Kidney tubule cell (primary cell): ENCODE measurements at places on chromosomes 4 and X.
A peak's percentile ranks its signal among the peaks of the same experiment; 100 is the strongest.

GRCh38 chr4:5870701-5871100 is 22.2 kb downstream of the CRMP1 start:
- DNase-seq: no peak

DNA sequence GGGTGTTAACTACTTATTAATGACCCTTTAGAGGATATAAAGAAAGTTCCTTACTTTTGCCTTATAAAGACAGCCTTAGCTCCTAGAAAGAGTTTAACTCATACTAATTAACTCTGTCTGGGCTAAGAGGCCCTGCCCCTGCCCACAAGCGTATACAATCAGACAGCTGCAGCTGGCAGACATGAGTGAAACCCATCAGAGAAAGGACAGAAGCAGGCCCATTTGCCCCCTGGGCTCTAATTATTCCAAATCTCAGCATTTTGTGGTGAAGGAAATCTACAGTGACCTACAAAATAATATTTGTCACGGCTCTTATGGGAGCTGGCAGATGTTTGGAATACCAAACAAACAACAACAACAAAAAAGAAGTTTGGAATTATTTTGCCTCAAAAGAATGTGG is 71.8 kb downstream of the CHRDL1 start:
- no peak for DNase-seq

GRCh38 chr4:163878336-163879121 is 384.0 kb downstream of the TMA16 start:
- DNase-seq: no peak

GRCh38 chr4:156191044-156191781 is 237.5 kb upstream of the CTSO start:
- DNase-seq: no peak

GRCh38 chr4:8176547-8177399 is 18.2 kb upstream of the ABLIM2 start:
- peak; percentile 58 for DNase-seq

DNA sequence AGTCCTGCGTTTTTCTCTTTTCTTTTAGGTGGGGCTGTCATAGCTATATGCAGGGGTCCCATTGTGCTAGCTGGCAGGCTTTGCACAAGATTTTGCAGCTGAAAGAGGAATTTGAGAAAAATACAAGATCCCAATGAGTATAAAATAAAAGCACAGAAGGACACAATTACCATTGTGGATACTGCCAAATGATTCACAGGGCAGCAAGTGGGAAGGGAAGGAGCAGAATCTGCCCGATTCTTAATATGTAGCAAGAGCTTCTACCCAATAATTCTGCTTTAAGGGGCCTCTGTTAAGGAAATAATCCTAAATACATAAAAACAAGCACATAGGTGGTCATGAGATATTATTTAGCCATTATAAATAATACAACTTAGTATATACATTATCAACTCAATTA is 25.9 kb upstream of the ING2 start:
- no peak for DNase-seq

- no peak for DNase-seq
Observed at GRCh38 chrX:133461231-133461630, 45.9 kb upstream of the GPC4 start.

DNA sequence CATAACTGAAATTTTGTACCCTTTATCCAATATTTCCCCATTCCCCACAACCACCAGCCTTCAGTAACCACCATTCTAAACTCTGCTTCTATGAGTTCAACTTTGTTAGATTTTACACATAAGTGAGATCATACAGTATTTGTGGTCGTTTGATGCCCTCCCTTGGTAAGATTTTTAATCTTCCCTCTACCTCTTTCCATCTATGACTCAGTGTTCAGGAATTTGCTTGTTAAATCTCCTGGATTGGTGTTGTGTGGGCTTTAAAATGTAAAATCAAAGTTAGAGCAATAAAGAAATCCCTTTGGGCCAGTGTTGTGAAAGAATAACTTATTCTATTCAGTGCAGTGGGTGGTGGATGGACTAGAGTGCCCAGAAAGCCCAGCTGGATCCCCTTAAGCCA is 37.4 kb downstream of the SLC16A2 start:
- DNase-seq: peak; percentile 68

DNA sequence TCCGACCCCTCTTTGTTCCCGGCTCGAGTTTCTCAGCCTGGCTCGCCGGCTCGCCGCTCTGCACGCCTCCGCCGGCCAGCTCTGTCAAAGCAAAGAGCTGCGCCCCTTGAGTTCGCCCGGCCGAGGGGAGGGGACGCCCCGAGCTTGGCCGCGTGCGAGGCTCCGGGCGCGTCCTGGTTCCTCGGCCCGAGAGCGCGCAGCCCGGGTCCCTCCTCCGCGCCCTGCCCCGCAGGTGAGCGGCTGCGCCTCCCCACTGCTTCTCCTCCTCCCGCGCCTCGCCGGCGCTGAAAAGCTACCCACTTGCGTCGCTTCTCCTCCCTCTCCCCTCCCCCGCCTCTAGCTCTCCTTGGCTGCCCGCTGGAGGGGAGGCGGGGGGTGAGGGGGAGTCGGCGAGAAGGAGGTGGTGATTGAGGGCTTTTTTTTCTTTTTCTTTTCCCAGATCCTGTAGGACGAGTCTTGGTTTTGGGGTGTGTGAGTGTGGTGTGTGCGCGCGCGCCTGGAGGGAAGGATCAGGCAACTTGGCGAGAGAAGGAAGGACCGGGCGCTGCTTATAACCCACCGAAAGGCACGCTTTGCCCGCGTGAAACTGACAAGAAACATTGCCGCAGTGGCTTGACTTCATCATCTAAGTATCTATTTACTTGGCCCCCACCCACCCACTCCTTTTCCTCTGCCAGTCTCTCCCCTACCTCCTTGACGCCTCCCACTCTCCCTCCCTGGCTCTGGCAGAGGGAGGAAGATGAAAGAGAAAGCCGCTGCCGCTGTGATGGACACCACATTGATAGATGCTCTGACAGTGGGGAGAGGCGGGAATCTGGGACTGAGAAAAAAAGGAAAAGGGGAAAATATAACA is at the start of gene LEF1:
Gene LEF1, minus strand, starts transcription at position 262 of the 853 bp plus-strand sequence. CDS start 1,165 bp downstream, outside the sequence.
- peak; percentile 28 for DNase-seq
